ENCODE measurements at places on chromosomes 12 and 14.

- no peak for DNase-seq
Observed at GRCh38 chr12:66971816-66972215, 292.9 kb upstream of the GRIP1 start.

GRCh38 chr12:110636516-110636915, 22.6 kb downstream of the TCTN1 start:
- DNase-seq: no peak

DNA sequence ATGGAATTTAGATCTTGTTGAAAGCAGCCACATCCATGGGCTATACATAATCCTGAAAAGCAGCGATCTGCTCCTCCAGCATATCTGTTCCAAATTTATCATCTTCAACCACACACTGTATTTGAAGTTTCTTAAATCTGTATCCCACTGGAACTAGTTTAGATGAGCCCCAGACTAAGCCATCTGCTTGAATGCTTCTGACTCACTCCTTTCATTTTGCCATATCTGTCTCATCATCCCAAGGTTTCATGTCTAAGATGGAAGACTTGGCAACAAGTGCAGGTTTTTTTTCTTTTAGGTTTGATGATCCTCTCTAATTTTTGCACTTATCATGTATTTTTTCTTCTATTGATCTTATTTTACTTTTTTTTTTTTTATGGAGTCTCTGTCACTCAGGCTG, 54.4 kb upstream of the TMEM263 start:
- no peak for DNase-seq

- peak; percentile 97 for DNase-seq
Observed at GRCh38 chr12:98644712-98645571, at the start of the genes APAF1 and IKBIP. TSS of gene APAF1 (plus strand) at chr12:98645290. CDS start at chr12:98648360, 3,070 bp downstream. TSS of gene IKBIP (minus strand) at chr12:98644788. CDS start at chr12:98644701, 87 bp downstream.

- no peak for DNase-seq
Observed at GRCh38 chr12:49635036-49635435, 11.7 kb downstream of the PRPF40B start.

- no peak for DNase-seq
Observed at GRCh38 chr12:6163416-6164060, 36.7 kb upstream of the CD9 start.

GRCh38 chr14:102293781-102294180, 11.2 kb downstream of the MOK start:
- no peak for DNase-seq

DNA sequence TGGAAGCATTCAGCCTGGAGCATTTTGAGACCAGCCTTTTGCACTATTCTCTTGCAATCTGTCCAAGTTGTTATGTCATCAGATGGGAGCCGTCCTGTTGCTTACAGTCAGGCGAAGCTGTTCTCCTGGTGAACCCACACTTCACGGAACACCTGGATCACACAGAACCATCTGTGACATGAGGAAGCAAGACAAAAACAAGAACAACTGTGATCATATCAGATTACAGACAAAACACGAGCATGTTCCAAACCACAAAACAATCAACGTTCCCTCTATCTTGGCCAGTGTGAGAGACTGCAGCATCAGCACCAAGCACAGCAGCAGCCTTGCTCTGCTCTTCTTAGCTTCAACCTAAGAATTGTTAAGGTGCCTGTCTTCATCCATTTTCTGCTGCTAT, 180.5 kb upstream of the SFSWAP start:
- no peak for DNase-seq

DNA sequence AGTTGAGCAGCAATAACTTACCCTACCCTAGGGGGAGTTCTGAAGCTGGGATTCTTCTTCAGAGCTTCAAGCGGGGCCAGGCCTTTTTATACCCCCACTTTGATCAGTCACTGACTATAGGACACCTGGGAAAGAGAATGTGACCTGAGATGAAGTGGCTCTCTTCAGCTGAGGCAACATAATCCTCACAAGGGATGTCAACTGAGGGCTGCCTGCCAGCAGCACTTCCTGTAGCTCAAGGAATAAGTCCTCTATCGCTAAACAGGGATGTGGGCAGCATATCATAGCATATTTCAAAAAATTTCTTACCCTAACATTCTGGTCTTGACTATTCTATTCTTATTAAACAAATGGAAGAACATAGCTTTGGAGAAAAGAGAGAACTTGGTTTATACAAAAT, 17.4 kb downstream of the LGALS3 start:
- no peak for DNase-seq

DNA sequence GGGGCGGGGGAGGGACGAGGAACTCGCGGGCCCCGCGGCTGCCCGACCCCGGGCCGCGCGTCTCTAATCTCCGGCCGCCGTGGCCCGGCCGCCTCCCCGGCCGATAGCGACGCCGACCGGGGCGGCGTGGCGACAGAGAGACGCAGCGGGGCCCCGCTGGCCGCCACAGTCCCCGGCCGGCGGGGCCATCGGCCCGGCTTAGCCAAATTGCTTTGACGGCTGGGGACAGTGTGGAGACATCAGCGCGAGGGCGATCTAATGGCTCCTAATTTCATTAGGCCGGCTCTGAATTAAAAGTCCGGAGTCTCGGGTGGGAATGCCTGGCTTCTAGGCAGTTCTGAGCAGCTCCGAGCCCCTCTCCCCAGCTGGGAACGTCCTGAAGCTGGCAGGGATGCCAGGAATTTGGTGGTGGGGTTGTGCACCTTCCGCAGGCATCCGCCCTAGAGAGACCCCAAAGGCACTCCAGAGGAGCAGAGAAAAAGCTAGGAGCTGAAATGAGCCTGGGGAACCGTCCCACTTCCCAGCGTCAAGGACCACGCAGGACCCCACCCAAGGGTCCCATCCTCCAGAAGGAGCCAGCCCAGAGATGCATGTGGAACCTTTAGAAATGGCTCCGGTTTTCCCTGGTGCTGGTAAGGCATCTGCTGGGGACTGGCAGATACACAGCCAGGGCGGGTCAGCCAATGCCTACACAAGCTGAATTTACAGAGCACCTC, 9.6 kb downstream of the TBX5 start:
- DNase-seq: no peak

- no peak for DNase-seq
Observed at GRCh38 chr14:104598039-104598909, 6.3 kb downstream of the TMEM179 start.

GRCh38 chr12:105076913-105077312, 7.3 kb downstream of the ALDH1L2 start:
- DNase-seq: no peak

- DNase-seq: no peak
Observed at GRCh38 chr12:40768125-40768864, 76.1 kb downstream of the CNTN1 start.

DNA sequence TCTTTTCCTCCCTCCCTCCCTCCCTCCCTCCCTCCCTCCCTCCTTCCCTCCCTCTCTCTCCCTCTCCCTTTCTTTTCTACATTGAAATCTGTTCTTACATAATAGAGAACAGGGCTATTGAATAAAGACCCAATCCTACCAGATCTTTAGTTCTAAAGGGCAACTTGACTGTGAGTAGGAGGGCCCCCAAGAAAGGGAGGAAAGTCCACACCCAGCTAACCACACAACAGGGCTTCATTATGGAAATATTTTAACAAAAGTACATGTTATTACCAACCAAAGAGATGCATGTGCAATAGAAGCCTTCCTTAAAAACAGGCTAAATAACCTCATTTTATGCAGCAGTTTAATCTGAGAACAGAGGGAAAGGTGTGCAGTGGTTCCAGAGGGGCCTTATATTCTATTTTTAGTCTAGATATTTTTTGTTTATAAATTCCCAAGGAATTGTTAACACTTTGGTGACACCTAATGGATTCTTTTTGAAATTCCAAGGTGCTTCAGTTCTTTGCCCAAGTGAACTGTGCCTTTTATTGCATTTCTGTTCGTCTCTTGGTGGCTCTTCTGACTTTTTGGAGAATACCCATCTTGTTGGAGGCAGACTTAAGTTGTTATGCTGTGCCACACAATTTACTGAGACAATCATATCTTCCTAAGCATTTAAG, 63.0 kb downstream of the GNS start:
- DNase-seq: no peak

DNA sequence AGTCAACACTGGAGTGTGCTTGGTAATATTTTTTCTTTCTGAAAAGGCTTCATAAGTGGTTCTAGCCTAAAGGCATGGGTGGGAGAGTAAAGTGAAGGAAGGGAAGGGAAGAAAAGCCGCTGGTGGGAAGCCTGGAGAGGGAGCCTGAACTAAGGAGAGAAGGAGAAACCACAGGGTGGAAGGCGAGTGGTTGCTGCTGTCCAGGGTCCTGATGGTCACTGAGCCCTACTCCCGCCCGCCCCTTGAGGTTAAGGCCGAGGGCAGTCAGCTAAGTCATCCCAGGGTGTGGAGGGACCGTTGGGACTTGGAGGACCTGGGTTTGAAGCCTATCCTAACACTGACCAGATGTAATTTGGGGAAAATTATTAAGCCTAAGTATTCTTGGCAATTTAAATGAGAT, 189.1 kb downstream of the PIWIL1 start:
- no peak for DNase-seq

GRCh38 chr12:109098183-109098604, 797 bp downstream of the UNG start:
- no peak for DNase-seq

GRCh38 chr14:30620178-30620577, 1.9 kb upstream of the SCFD1 start:
- DNase-seq: no peak

- no peak for DNase-seq
Observed at GRCh38 chr12:124053851-124054250, 80.8 kb downstream of the ZNF664 start.

- no peak for DNase-seq
Observed at GRCh38 chr12:124853781-124854636, 9.7 kb downstream of the SCARB1 start.

- DNase-seq: no peak
Observed at GRCh38 chr12:123233505-123234308, 471 bp downstream of the MTRFR start.

DNA sequence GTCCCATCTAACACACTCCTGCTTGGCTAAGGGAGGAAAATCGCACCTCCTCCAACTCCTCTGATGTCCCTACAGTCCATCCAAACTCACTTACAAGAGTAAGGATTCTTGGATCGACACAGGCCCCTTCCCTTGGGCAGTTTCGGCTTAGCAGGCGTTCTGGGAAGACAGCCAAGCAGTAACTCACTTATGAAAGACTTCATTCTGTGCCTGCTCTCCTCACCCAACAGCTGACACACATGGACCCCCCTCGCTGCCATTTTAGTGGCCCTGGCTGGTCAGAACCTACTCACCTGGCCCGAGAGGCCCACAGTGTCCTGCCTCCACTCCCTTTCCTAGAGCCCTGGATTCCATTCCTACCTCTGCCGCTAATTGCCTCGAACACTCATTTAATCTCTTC, 52.3 kb upstream of the BCL2L14 start:
- no peak for DNase-seq

DNA sequence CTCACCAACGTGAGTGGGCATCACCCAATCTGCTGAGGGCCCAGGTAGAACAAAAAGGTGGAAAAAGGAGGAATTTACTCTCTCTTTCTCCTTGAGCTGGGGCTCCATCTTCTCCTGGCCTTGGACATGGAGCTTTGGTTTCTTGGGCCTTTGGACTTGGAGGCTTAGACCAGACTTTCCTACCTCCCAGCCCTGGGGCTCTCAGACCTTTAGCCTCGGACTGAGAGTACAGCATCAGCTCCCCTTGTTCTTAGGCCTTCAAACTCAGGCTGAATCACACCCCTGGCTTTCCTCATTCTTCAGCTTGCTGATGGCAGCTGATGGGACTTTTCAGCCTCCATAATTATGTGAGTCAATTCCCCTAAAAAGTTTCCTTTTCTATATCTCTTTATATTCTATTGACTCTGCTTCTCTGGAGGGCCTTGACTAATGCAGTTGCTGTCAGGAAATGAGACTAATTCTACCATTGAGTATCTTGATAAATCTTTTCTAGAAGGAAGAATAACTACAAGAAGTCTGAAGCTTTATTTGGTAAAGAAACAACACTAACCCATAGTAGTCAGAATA, 15.9 kb upstream of the CLEC4E start:
- DNase-seq: no peak

- DNase-seq: peak; percentile 25
Observed at GRCh38 chr12:49776413-49776812, 35.1 kb downstream of the TMBIM6 start.

DNA sequence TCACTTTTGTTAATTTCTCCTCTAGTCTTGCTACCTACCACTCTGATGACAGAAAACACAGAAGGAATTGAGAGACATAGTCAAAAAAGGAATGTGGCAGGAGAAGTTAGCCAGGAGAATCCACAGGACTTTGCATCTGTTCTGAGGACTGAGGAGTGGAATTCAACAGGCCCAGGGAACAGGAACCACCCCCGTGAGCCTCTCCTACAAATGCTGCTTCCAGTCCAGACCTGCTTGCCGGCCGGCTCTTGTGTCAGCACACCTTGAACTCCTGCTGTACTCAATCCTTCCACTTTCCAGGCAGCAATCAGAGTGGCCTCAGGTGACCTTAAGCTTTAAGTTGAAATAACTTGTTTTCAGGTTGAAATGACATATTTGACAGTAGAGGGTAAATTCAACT, 903.1 kb downstream of the BCL11B start:
- no peak for DNase-seq

DNA sequence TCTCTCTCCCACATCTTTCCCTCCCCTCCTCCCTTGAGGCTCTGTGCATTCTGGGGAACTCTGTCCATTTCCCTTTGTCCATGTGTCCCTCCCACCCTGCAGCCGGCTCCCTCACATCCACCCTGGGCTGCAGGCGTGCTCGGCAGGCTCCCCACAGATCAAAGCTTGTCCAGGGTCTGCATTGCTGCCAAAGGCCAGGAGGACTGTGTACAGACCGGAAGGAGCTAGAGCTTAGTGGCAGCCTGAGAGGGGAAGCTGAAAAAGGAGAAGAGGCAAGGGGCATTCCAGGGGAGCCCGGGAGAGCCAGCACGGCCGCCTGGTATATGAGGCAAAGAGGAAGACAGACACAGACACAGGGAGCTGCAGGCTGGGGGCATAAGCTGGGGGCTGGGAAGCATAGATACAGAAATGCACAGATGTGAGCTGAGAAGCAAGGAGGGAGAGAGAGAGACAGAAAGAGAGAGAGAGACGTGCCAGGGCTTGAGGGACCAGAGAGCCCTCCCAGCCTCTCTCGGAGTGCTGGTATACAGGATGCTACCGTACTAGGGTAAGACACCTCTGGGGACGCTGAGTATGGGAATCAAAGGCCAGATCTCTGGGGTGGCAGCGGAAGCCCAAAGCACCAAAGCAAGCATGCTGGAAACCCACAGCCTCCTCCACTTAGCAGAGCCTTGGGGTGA, 3.3 kb downstream of the CD4 start:
- DNase-seq: peak; percentile 43

GRCh38 chr12:19316425-19316824, 122.9 kb upstream of the AEBP2 start:
- no peak for DNase-seq

GRCh38 chr12:108728820-108729611, 2.3 kb downstream of the CORO1C start:
- no peak for DNase-seq

- DNase-seq: no peak
Observed at GRCh38 chr14:93548102-93548843, 117.5 kb downstream of the UNC79 start.

GRCh38 chr14:99035712-99036610, 236.0 kb downstream of the BCL11B start:
- DNase-seq: no peak

- DNase-seq: no peak
Observed at GRCh38 chr12:11753150-11753499, 103.7 kb downstream of the ETV6 start.
